Astrocyte (in vitro differentiated cells and primary cell): ENCODE measurements at places on chromosomes 13 and 19.

GRCh38 chr19:13083008-13083404 is 19.7 kb downstream of the LYL1 start:
- DNase-seq = no peak

- no peak for DNase-seq
Observed at GRCh38 chr19:45496349-45496953, 396 bp downstream of the RTN2 start.

GRCh38 chr13:35481777-35482176 is 5.3 kb upstream of the MAB21L1 start:
- no peak for DNase-seq

DNA sequence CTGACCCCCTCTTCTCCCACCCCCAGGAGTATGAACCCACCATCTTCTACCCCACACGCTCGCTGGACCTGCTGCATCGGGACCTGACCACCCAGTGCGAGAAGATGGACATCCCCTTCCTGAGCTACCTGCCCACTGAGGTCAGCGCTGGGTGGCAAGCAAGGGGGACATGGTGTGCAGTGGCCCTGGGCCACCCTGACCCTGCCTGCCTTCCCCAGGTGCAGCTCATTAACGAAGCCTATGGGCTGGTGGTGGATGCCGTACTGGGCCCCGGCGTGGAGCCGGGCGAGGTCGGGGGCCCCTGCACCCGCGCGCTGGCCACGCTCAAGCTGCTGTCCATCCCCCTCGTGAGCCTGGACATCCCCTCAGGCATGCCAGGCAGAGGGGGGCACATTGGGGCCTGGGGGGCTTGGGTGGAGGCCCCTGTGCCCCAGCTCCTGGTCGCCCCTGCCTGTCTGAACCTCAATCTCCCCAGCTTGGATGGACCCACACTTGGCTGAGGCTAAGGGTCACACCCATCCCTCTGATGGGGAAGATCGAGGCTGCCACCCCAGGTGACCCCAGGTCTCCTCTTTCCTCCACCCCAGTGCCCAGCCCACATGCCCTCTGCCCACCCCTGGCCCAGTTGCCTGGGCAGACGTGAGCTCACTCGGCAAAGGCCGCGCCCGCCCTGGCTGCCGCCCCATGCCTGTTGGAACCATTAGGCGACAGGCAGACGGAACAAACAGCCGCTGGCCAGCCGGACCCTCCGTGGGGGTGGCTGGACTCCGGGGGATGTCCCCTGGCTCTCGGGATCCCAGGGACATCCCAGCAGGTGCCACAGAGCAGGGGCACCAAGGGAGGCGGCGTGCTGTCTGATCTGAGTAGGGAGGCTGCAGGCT is 2.5 kb upstream of the CILP2 start:
- DNase-seq = no peak

- DNase-seq = no peak
Observed at GRCh38 chr19:14992780-14993179, 13.1 kb upstream of the SLC1A6 start.
